ENCODE measurements at places on chromosomes 6 and 20.

DNA sequence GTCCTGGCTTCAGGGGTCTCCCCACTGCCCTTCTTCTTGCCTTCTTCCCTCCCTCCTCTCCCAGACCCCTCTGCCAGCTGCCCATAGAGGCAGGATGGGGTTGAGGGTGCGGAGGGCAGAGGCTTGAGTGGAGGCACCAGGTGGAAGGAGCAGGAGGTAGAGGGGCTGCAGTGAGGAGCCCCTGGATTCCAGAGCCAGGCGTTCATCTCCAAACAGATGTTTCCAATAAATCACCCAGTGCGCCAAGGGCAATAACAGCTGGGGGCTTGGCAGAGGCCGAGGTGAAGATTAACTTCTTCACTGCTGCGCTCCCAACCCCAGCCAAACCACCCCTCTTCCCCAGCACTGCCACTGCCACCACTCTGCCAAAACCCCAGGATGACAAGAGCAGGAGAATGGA is 10.7 kb downstream of the MDFI start:
- DNase-seq: no peak

DNA sequence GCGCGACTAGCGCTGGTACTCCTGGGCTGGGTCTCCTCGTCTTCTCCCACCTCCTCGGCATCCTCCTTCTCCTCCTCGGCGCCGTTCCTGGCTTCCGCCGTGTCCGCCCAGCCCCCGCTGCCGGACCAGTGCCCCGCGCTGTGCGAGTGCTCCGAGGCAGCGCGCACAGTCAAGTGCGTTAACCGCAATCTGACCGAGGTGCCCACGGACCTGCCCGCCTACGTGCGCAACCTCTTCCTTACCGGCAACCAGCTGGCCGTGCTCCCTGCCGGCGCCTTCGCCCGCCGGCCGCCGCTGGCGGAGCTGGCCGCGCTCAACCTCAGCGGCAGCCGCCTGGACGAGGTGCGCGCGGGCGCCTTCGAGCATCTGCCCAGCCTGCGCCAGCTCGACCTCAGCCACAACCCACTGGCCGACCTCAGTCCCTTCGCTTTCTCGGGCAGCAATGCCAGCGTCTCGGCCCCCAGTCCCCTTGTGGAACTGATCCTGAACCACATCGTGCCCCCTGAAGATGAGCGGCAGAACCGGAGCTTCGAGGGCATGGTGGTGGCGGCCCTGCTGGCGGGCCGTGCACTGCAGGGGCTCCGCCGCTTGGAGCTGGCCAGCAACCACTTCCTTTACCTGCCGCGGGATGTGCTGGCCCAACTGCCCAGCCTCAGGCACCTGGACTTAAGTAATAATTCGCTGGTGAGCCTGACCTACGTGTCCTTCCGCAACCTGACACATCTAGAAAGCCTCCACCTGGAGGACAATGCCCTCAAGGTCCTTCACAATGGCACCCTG is 1.6 kb downstream of the TPBG start:
- DNase-seq: no peak

DNA sequence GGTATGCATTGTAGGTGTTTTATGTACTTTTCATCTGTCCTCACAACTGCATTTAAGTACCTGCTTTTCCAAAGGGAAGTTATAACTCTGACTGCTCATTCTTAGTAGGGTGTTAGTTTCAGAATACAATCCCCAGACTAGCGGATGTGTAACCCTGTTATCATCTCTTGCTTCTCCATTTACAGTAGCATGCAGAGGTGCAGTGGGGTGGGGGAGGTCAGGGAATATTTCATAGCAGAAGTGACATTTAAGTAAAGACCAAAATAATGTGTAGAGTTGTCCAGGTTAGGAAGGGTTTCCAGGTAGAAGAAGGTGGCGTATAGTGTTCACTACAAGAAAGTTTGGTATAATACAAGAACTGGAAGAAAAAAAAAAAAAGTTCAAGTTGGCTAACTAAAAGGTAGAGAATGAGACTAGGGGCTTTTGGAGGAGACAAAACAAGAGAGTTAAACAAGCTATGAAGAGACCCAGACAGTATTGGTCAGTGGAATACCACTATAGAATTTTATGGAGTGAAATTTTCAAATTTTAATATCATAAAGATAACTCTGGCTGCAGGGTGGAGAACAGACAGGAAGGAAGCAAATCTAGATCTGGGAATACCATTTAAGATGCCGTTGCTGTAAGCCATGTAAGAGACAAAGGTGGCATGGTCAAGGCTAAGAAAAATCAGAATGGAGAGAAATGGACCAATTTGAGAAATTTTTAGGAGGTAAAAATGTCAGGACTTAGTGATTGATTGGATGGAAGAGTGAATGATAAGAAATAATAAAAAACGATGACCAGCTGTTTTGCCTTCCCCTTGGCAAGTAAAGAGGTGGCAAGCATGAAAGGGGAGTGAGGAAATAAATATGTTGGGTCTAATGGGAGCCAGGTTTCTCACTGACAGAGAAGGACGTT is 2.2 kb upstream of the AHI1 start:
- DNase-seq: no peak

GRCh38 chr6:4346659-4347333 is 211.4 kb upstream of the ECI2 start:
- DNase-seq: no peak

GRCh38 chr20:35385733-35386132 is 26.0 kb downstream of the UQCC1 start:
- DNase-seq: no peak

- no peak for DNase-seq
Observed at GRCh38 chr6:161274488-161274858, 612 bp upstream of the AGPAT4 start.

DNA sequence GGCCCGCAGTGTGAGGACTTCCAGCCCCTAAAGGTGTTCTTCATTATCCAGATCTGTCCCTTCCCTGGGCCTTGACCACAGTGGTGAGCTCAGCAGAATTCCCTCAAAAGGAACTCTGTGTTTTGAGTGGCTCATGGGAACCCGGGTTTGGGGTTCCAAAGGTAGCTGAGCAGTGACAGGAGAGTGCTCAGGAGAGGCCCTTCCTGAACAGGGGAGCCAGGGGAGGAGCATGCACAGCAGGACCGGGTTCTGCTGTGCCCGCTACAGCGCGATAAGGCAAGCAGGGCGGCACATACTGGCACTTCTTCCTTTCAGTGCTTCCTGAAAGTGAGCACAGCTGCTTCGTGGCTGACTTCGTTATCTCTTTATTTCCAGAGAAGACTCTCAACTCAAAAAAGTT is 88.3 kb downstream of the SSR1 start:
- no peak for DNase-seq

DNA sequence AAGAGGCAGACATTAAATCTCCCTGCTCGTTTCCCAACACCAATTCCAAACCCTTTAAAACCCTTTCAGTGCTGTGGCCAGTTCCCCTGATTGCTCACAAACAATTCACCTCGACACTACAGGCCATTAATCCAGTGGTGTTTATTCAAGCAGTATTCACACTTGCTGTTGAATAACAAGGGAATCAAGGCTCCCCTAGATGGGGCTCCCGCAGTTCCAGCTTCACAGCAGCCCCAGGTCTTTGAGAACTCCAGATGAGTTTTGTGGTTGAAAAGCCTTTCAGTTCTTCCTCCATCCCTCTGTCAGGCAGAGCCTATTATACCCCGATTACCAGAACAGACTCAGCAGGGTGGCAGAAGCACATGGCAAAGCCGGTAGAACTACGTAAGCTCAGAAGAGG is 36.2 kb downstream of the JAG1 start:
- no peak for DNase-seq

DNA sequence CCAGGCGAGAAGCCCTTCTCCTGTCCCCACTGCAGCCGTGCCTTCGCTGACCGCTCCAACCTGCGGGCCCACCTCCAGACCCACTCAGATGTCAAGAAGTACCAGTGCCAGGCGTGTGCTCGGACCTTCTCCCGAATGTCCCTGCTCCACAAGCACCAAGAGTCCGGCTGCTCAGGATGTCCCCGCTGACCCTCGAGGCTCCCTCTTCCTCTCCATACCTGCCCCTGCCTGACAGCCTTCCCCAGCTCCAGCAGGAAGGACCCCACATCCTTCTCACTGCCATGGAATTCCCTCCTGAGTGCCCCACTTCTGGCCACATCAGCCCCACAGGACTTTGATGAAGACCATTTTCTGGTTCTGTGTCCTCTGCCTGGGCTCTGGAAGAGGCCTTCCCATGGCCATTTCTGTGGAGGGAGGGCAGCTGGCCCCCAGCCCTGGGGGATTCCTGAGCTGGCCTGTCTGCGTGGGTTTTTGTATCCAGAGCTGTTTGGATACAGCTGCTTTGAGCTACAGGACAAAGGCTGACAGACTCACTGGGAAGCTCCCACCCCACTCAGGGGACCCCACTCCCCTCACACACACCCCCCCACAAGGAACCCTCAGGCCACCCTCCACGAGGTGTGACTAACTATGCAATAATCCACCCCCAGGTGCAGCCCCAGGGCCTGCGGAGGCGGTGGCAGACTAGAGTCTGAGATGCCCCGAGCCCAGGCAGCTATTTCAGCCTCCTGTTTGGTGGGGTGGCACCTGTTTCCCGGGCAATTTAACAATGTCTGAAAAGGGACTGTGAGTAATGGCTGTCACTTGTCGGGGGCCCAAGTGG is 5.3 kb downstream of the SNAI1 start:
- DNase-seq: no peak

DNA sequence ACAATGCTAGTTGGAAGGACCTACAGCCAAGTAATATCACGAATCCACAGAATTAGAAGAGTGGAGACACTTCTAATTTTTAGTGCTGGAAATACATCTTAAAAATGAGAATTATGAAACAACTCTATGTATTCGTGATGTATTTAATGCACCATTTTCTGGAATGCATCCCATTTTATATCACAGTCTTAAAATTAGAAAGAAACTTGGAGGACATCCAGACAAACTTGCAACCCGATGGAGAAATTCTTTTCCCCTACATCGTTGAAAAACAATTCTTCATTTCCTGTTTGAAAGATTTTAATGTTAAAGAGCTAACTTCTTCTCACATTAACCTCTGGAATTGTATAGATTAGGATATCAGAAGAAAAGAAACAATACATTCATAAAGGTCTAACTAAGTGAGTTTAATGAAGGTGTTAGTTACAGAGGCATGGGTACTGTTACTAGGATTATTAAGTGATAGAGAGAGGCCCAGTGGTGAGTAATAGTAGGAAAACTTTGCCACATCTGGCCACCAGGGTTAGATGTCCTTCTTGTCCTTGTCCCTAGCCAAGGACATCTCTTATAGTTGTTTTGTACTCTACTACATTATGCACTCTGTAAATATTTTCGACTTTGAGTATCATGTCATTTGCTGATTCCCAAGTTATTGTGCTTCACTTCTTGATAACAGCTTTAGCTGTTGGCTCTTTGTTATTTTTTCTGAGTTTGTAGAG is 502.4 kb upstream of the PTCHD4 start:
- DNase-seq: no peak

DNA sequence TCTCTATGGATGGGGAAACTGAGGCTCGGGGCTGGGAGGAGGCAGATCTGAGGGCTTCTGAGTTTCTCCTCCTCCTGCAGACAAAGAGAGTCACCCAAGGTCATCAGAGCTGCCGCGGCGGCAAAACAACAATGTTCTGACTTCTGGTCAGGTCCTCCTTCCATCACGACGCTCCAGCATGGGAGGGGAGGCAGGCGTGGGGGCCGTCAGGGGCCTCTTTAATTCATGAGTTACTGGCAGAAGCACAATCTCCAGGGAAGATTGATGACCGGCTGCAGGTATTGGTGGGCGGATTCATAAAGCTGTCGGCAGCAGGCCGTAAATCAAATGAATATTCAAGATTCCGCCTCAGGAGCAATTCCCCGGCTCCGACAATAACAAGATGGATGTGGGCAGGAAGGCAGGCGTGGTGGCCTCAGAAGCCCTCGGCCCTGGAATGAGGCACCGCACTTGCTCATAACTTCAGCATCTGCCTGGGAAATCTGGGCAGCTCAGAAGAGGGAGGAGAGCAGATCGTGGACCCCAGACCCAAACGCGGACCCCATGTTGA is 19.1 kb downstream of the PCK1 start:
- DNase-seq: no peak

- no peak for DNase-seq
Observed at GRCh38 chr6:12403201-12403826, 113.2 kb downstream of the EDN1 start.

- no peak for DNase-seq
Observed at GRCh38 chr6:31580438-31580740, 1.8 kb downstream of the LTB start.

DNA sequence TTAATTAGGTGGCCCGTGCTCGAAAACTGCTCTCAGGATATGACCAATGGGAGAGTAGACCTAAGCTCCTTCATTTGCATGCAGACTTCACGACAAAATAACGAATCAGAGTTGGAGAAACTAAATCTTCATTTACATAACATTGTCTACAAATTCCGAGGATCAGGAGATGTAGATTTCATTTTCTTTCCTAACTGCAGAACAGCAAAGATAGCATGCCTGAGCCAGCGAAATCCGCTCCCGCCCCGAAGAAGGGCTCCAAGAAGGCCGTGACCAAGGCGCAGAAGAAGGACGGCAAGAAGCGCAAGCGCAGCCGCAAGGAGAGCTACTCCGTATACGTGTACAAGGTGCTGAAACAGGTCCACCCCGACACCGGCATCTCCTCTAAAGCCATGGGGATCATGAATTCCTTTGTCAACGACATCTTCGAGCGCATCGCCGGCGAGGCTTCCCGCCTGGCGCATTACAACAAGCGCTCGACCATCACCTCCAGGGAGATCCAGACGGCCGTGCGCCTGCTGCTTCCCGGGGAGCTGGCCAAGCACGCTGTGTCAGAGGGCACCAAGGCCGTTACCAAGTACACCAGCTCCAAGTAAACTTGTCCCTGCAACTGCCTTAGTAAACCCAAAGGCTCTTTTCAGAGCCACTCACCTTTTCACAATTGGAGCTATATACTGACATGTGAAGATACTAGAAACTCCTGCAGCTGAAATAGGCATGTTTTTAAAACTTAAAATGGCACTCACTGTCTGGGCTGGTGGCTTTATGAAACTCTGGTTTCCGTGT is 96.5 kb downstream of the HFE start:
- no peak for DNase-seq

DNA sequence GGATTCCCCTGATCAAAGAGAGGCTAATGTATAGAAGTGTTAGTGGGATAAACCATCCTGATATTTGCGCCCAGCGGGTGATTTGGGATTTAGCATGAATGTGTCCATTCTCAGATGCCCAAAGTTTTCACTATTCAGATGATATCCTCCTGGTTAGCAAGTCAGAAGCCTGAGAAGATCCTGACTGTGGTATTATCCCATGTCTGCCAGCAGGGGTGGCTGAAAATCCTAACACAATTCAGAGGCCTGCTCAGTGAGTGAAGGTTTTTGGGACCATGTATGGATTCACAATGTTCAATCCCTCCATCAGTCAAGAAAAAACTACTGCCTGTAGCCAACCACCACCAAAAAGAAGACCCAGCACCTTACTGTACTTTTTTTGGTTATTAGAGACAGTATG is 34.1 kb upstream of the SPACA1 start:
- DNase-seq: no peak

GRCh38 chr20:62496568-62497218 is 20.9 kb upstream of the GATA5 start:
- DNase-seq: no peak

GRCh38 chr20:16123623-16124022 is 449.6 kb downstream of the KIF16B start:
- DNase-seq: no peak

GRCh38 chr20:50339466-50339901 is 148.9 kb downstream of the CEBPB start:
- DNase-seq: no peak

- DNase-seq: no peak
Observed at GRCh38 chr20:53001498-53002301, 29.5 kb downstream of the TSHZ2 start.
